ENCODE measurements at places on chromosomes 3 and 15.

- DNase-seq, result no peak
Measured at GRCh38 chr3:45946307-45946706, 3.0 kb downstream of the CXCR6 start.

GRCh38 chr3:129519896-129520715, 8.3 kb upstream of the RHO start:
- DNase-seq, result no peak

GRCh38 chr3:51434746-51435327, 43.8 kb downstream of the RBM15B start:
- DNase-seq, result peak; percentile 16

DNA sequence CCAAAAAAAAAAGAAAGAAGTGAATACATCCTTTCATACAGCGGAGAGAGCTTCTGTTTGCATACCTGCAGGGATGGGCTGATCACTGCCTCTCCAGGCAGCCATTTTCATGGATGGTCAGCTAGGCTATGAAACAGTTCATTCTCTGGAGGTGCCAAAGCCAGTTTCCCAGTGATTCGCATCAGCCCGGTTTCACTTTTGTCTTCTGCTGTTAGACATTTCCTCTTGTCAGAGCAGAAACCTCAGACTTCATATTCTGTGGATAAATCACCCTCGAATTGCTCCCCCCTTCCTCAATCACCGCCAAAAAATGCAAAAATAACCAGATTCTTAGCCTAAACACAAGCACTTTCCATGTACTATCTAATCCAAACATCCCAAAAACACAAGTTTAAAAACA, 225.6 kb downstream of the ADAMTS9 start:
- no peak for DNase-seq

- DNase-seq, result no peak
Measured at GRCh38 chr3:27209617-27210264, 159.4 kb downstream of the NEK10 start.

GRCh38 chr3:183500319-183500718, 55.2 kb downstream of the KLHL6 start:
- DNase-seq, result no peak

- no peak for DNase-seq
Measured at GRCh38 chr15:83250781-83251180, 33.7 kb downstream of the BNC1 start.

GRCh38 chr3:189967254-189967865, 153.3 kb downstream of the P3H2 start:
- no peak for DNase-seq

- DNase-seq, result no peak
Measured at GRCh38 chr15:80185152-80185551, 32.4 kb downstream of the FAH start.

- no peak for DNase-seq
Measured at GRCh38 chr15:73985101-73985873, 6.8 kb downstream of the STOML1 start.

GRCh38 chr15:68409736-68410370, 22.1 kb downstream of the ITGA11 start:
- DNase-seq, result no peak

GRCh38 chr3:160312014-160312624, 86.9 kb downstream of the C3orf80 start:
- DNase-seq, result no peak

DNA sequence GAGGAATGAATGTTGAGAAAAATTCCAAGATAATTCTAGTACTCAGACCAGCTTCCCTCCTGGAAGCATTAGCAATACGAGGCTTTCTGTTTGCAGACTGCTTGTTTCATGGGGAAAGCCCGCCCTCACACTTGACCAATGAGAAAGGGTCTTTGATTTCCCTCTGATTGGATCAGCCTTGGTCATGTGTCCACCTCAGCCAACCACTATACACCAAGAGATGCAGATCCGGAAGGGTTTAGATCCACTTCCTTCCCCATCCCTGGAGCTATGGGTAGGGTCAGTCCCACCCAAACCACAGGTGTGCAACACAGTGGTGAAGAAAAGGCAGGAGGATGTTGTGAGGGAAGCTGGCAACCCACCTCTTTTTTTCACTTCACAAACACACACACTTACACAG, 154.7 kb downstream of the SV2B start:
- no peak for DNase-seq

GRCh38 chr15:73935547-73935946, 9.3 kb downstream of the LOXL1 start:
- no peak for DNase-seq

GRCh38 chr15:81160312-81161159, 26.5 kb downstream of the CFAP161 start:
- DNase-seq, result no peak

DNA sequence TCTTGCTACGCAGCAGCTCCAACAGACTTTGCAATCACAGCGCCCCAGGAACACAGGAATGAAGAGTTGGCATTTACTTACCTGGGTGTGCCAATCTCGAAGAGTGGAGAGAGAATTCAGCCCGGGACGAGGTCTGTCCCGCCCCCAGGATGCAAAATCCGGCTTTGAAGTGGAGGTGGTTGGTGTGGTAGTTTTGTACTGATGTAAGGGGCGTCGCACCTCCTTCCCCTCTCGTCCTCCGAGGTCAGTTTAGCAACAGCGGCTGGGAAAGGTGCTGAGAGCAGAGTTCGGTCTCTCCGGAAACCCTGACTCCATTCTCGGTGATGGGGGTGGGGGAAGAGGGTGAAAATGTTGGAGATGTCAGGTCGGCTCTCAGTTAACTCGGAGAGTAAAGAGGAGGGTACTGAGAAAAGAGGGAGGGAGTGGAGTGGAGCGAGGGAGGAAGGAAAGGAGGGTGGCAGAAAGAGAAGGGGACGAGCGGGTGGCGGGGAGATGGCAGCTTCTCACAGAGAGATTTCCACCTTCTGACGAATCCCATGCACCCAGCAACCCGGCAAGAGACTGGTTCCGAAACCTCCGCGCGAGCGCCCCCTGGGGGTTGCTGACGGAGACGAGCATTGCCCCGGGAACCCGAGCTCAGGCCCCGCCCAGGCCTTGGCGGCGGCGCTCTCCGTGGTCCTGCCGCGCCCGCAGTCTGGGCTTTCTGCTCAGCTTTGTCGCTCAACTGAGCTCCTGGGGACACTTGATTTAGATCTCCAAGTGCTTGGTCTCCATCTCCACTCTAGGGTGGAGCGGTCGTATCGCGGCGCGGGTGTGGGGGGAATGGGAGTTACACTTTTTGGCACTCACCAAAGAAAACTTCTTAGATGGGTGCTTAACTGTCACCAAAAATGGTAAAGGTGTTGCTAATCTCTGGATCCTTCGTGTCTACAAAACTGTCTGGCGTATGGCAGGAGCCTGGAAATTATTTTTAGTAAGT, at the start of gene CPNE4:
TSS of gene CPNE4 (minus strand) at position 529 of the 979 bp plus-strand sequence.
- DNase-seq, result peak; percentile 65

DNA sequence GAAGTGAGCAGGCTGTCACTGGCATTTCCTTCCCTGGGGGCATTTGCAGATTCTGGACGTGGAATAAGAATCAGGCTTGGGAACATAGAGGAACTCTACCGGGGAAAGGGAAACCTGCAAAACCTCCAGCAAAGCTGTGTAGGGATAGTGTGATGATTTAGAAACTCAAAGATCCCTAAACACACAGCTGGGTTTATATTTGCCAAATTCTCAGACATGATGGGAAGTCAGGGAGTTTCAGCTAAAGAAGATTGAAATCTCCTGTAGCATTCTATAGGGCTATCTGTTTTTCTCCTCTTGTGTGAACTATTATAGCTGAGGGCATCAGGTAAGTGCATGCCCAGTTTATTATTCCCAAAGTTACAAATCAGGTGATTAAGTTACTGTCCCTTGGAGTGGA, 9.2 kb upstream of the CLEC3B start:
- no peak for DNase-seq

- DNase-seq, result no peak
Measured at GRCh38 chr15:55665605-55666227, 77.2 kb downstream of the PRTG start.

GRCh38 chr15:28993720-28994053, 107.9 kb downstream of the APBA2 start:
- no peak for DNase-seq

- DNase-seq, result no peak
Measured at GRCh38 chr3:182596676-182597410, 196.5 kb upstream of the ATP11B start.

DNA sequence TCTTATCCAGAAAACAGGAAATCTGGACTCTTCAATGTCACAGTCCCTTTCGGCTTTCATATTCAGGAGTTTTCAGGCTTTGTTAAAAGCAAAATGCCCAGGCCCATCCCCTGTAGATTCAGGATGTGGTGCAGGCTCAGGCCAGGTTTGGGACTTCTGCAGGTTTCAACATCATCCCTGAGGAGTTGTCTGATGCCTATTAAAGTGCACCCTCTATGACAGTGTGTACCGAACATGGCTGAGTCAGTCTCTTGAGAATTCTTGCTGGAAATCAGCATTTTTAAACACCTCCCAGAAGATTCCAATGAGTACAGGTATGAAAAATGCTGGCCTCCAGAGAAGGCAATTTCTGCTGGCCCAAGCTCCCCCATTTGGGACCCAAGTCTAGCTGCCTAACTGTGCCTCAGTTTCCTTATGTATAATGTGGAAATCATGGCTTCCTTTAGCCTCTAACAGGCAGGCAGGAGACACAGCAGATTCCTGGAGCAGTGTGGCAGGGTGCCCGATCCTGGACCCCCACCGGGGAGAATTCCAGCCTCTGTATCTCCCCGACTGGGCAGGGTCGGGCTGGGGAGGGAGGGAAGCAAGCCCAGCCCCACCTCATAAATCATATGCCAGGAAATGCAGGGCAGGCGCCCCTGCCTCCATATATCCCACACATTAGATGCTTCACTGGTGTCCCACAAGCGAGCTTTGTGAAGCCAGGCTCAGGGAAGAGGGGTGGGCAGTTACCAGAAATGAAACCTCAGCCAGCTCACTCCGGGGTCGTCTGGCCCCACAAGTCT, 44.4 kb upstream of the SLC6A11 start:
- DNase-seq, result no peak

GRCh38 chr3:123552095-123552714, 32.6 kb downstream of the HACD2 start:
- DNase-seq, result no peak

- DNase-seq, result no peak
Measured at GRCh38 chr15:37625576-37625975, 308.9 kb upstream of the TMCO5A start.

DNA sequence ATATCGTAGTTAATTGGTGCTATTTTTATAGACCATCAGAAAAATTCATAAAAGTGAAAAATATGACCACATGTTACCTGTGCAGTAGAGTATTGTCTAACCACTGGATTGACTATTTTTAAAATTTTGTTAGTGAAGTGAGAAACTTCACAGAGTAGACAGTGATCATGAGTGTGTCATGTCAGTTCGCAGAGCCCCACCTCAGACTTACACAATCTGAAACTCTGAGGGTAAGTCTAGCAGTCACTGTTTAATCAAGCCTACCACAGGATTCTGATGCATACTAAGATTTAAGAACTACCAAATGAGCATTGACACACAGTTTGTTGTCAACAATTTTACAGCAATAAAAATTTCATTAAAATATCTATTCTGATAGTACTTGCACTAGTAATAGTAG, 552.9 kb upstream of the SUCLG2 start:
- no peak for DNase-seq

DNA sequence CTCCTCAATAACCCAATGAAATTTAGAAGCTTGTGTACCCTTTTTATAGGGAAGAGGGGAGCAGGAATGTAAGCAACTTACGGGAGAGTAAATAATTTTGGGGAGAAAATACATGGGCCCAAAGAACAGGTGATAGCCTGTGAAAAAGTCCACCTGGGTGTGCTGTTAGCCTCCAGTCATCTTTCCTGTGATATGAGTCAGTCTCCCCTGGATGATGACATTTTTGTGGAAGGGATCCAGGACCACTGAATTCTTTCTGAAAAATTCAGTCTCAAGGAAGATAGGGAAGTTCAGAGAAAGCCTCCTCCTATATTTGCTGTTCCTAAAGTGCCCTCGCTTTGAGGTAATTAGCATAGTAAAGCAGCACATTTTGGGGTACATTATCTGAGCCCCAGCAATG, 149.8 kb downstream of the SQOR start:
- no peak for DNase-seq

DNA sequence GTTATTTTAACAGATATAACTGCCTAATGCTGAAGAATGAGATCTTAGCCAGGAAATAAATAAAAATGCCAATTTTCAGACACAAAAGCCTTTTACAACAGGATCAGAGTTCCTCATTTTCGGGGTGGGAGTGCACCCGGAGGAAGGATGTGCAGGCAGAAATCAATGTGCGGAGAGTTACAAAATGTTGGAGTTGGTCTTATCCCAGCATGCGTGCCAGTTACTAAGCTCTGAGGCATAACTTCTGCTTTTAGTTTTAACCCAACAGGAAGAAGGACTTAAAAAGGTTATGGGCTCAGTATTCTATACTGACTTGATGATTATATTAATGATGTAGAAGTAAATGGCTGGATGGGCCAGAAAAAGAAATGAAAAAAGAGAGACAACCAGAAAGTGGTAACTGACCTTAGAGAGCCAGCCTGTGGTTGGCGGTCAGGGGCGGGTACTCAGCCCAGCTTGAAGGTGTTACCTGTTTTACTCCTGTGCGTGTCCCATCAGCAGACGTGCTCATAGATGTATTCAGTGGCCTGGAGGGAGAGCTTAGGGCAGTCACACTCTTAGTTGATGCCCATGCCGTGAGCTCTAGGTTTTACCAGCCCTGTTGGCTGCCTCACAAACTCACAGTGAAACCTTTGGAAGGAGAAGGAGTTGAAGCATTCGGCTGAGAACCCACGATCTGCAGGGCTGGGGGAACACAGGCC, 164.7 kb downstream of the SV2B start:
- DNase-seq, result no peak

GRCh38 chr15:69346112-69346511, 47.4 kb downstream of the PAQR5 start:
- DNase-seq, result no peak

- no peak for DNase-seq
Measured at GRCh38 chr3:102269406-102269805, 165.4 kb upstream of the ZPLD1 start.

DNA sequence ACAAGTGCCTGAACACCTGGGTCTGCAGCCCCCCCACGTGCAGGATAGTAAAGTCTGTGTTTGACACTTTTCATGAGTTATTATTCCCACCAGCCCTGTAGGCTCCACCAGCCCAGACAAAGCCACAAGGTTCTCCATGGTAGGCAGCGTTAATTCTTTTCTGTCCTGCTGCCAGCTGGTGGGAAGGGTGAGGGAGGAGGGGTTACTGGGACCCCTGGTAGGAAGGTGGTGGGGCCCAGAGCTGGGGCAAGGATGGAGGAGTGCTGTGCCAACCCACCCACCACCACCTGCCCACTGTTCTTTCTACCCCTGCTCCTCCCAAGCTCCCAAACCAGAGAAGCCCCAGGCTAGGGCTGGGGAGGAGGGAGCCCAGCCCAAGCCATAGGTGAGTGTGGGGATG, 20.8 kb upstream of the SEMA3F start:
- no peak for DNase-seq

All from stimulated activated CD8-positive, alpha-beta memory T cell treated with anti-CD3 and anti-CD28 coated beads, Interleukin-2, amount 100 ng/mL, for 48 hours (primary cell).